SK-N-SH treated with all-trans-retinoic acid at 6 μM for 48 hours (cell line): ENCODE measurements at places on chromosomes 7 and 10.

DNA sequence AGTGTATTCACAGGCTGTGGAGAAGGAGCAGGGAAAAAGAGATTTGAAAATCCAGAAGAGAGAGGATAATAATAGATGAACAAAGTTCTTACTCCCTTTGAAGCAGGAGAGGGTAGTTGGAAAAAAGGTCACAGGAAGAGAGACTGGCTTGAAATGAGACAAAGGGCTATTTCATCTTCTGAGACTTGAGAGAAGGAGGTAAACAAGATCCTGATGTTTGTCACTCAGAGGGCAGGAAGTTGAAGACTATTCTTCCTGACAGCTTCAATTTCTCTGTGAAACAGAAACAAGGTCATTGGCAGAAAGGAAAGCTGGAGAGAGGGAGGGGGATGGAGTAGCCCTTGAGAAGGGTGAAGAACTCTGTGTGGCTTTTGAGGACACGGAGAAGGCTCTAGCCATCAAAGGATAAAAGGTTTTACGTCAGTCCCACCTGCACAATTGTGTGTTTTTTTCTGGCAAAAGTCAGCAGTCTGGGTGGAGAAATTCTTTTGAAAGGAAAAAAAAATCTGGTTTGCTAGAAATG is 216.1 kb upstream of the STEAP4 start:
- no peak for ATAC-seq

- no peak for ATAC-seq
Observed at GRCh38 chr7:142771353-142771723, 568 bp downstream of the PRSS2 start.

- no peak for ATAC-seq
Observed at GRCh38 chr10:75513292-75513885, 82.0 kb downstream of the LRMDA start.

DNA sequence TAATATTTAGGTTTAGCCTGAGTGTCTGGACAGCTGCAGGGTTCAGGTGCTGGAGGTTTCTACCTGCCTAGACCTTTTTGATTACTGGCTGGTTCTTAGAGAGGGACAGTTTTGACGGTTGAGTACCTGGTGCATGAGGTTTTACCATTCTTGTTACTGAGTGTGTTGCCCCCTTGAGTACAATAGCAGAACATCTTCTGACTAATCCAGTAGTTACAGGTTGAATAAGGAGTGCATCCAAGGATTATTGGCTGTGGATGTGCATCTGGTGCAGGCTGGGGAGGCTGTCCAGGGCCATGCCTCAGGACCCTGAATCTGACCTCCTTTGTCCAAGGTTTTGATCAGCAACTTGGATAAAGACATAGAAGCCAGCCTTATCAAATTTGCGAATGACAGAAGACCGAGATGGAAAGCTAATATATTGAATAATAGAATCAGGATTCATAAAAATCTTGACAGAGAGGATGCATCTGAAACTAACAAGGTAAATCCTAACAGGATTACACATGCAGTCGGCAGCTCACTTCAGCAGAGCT is 23.1 kb downstream of the PLPP4 start:
- ATAC-seq: peak; percentile 59

DNA sequence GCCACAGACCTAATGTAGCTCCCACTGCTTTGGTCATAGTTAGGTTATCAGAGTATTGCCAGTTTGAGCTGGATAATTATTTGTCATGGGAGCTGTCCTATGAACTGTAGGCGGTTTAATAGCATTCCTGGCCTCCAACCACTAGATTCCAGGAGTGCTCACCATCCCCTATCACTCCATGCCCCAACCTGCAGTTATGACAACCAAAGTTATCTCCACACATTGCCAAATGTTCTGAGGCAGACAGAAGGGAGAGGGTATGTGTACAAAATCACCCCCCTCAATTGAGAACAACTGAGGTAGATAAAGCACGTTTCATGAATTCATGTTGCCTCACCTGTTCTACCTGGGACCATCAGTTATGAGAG is 119.0 kb upstream of the CACUL1 start:
- ATAC-seq: no peak

GRCh38 chr10:114956466-114956865 is 18.5 kb downstream of the TRUB1 start:
- peak; percentile 63 for ATAC-seq

DNA sequence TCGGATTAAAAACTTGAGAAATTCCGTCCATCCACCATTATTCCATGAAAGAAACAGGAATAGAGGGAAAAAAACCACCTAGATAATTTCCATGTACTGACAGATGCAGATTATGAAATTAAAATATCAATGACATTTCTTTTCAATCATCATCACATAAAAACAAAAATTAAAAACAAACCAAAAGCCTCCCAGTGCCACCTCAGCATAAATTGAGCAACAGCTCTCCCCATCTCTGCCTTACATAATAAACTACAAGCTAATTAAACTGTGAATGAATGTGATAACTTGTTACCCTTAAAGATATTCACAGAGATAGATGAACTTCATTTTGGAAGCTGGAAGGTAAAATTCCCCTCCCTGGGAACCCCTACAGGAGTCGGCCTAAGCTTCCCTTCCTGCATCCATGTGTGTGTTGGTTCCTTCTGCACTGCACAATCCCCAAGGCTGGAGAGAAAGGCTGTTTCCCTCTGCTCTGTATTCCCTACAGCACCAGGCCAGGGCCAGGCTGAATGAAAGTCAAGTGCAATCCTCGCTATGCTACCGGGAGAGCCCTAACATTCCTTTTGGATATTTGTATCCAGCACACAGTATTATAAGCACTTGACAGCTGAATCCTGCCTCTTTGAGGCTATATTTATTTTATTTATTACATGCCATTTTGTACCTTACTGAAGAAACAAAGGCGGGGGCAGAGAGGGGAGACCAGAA is 8.1 kb downstream of the CCDC6 start:
- ATAC-seq: no peak
